ENCODE measurements at places on chromosomes 5 and 9.

- no peak for DNase-seq
Measured at GRCh38 chr5:56279291-56279690, 46.2 kb upstream of the ANKRD55 start.

- no peak for DNase-seq
Measured at GRCh38 chr9:13480693-13481092, 201.2 kb upstream of the MPDZ start.

- DNase-seq: no peak
Measured at GRCh38 chr5:60497706-60498500, 202.1 kb downstream of the DEPDC1B start.

- no peak for DNase-seq
Measured at GRCh38 chr9:127980060-127980705, 606 bp downstream of the EEIG1 start.

GRCh38 chr9:22238809-22239684 lies 207.6 kb upstream of the DMRTA1 start:
- peak; percentile 59 for DNase-seq

DNA sequence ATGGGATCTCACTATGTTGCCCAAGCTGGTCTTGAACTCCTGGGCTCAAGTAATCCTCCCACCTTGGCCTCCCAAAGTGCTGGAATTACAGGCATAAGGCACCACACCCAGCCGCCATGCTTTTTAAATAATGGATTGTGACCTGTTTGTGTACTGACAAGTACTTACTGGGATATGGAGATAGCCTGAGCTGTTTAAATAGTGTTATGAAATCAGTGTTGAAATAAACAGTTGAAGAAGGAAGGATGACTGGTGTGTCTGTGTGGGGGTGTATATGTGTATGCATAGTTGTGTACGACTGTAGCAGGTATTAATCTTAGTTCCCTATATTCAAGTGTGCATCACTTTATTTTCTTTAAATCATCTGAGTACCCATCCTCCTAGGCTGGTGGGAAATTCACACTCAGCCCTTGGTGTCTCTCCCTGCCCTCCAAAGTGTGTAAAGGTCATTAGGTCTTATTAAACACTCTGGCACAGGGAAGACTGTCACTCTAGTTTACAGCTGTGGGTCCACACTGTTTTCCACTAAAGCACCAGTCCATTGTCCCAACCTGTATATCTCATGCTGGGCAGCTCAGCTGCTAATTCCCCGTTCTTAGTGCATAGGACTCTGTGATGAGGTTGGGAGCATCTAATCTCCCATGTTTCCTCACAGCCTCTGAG lies 91.0 kb downstream of the SNX18 start:
- no peak for DNase-seq

GRCh38 chr5:79263290-79263689 lies 27.4 kb downstream of the JMY start:
- no peak for DNase-seq

DNA sequence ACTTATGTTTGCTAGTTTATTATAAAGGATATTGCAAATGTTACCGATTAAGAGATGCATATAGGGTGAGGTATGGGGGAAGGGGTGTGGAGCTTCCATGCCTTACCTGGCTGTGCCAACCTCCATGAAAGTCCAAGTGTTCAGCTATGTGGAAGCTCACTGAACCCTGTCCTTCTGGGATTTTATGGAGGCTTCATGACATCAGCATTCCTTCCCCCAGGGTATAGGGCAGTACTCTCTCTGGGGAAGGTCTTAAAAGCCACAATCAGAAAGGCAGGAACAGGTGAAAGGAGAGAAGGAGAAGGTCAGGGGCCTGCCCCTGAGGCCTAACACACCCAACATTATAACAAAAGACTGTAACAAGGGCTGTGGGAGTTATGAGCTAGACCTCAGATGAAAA lies 592.6 kb downstream of the PDE4D start:
- DNase-seq: no peak

Data from HEK293T (cell line).